ENCODE measurements at places on chromosomes 6 and 20.

DNA sequence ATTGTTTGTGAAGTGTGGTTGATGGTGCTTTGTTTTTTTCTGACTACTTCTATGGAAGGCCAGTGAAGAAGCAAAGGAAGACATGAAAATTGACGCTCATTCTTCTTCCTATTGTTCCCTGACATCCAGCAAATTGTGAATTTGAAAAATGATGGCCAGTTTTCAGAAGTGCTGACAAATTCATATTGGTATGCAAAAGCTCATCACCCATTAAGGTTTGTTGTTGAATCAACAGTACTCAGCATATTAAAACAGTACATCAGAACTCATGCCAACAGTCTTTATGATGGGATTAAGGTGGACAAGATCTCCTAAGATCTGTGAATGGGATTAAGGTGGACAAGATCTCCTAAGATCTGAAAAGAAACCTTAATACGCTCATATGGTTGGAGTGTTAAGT, 1.0 kb upstream of the MTG2 start:
- H3K36me3 ChIP-seq, result no peaks in the 10 kb centered on the region
- peak overlapping the region; percentile 92 for H3K4me3 ChIP-seq
- no peak for DNase-seq
- H3K27ac ChIP-seq, result peak overlapping the region; percentile 93
- peaks cover 32% of the 10 kb centered on the region for H3K4me1 ChIP-seq
- no peaks in the 10 kb centered on the region for H3K27me3 ChIP-seq

GRCh38 chr20:2151858-2152281, 50.2 kb downstream of the STK35 start:
- H3K27me3 ChIP-seq, result no peaks in the 10 kb centered on the region
- DNase-seq, result no peak
- H3K27ac ChIP-seq, result no peak overlapping the region
- no peak overlapping the region for H3K4me3 ChIP-seq

DNA sequence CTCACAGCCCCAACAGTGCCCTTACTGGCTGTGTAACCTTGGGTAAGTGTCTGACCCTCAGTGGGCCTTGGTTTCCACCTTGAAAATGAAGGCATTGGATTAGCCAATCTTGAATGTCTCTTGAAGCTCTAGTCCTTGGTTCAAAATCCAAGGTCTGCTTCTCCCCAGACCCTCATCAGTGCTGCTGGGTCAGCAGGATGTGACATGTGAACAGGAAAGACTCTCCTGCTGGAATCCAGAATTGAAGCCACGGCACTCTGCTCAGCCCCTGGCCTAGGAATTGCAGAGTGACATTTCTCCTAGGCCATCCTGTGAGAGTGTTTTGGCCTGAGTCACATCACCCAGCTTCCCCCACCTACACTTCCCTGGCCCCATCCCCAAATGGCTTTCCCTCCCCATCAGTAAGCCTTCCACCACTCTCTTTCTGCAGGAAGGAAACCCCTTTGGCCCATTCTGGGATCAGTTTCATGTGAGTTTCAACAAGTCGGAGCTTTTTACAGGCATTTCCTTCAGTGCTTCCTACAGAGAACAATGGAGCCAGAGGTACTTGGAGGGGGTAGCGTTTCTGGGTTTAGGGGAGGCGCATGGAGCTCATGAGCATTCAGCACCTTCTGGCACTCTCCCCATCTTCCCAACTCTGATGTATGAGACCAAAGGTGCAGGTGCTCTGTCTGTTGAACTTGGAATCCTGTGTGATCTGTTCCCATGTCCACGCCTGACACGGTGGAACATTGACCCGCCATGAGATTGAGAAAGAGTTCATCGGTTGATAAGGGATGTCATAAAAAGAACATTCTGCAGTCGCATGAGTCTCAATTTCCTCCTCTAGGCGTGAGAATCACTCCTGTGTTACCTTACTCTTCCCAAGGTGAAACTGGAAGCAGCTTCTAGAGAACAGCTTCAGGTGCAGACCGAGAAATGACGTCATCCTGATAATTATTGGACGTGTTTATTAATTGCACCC, 8.8 kb downstream of the POFUT1 start:
- DNase-seq, result no peak
- no peak overlapping the region for H3K27ac ChIP-seq
- peaks cover 49% of the 10 kb centered on the region for H3K36me3 ChIP-seq
- no peak overlapping the region for H3K4me3 ChIP-seq
- H3K4me1 ChIP-seq, result peaks cover 18% of the 10 kb centered on the region

DNA sequence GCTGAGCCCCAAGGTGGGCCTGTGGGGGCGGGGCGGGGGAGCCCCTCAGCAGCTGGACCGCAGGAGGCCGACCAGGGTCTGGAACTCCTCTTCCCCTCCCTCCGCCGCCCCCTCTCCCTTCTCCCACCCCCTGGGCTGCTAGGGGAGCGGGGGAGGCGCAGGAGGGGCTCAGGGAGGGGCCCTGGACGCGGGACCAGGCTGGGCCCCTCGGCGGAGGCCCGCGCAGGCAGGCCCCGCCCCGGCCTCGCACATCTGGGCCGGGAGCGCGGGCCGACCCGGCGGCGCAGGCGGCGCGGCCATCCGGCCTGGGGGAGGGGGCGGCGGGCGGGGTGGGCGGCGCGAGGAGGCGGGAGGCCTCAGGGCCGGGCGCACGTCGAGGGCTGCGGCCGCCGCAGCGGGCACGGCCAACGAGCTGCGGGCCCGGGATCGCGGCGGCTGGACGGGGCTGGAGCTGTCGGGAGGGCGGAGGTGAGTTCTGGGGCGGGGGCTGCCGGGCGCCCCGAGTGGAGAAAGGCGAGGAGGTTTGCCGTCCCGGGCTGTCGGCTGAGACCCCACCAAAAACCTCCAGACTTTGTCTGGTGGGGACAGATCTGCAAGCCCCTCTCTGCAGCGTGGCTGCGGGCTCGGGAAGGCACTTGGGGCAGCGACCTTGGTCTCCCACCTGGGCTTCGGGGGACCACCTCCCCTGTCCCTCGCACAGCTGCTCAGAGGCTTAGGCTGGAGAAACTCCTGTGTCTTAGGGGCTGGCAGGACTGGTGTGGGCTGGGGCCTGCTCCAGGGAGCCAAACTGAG, at the start of gene HSPA12B:
Gene HSPA12B, plus strand, starts transcription at position 359 of the 792 bp plus-strand sequence. CDS start 5,990 bp downstream, outside the sequence.
- no peaks in the 10 kb centered on the region for H3K4me1 ChIP-seq
- no peaks in the 10 kb centered on the region for H3K36me3 ChIP-seq
- H3K27me3 ChIP-seq, result peaks cover 38% of the 10 kb centered on the region
- H3K27ac ChIP-seq, result no peak within 1 kb of the TSS
- no peak for DNase-seq

DNA sequence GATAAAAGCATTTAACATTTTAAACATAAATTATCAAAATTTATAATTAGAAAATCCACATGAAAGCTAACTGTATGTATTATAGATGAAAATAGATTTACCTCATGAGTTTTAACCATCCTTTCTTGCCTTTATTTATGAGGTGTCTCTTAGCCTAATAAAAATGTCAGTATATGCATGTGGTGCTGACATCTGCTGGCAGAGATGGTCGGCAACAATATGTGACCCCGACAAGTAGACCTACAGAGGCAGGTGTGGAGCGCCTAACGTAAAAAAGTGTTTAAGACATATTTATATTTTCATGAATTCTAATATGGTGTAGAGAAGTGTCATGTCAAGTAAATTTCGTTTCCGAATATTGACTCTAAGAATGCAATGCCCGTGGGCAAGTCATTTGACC, 149.0 kb upstream of the FUT9 start:
- H3K4me3 ChIP-seq, result no peak overlapping the region
- no peaks in the 10 kb centered on the region for H3K4me1 ChIP-seq
- no peak for DNase-seq
- no peak overlapping the region for H3K27ac ChIP-seq

DNA sequence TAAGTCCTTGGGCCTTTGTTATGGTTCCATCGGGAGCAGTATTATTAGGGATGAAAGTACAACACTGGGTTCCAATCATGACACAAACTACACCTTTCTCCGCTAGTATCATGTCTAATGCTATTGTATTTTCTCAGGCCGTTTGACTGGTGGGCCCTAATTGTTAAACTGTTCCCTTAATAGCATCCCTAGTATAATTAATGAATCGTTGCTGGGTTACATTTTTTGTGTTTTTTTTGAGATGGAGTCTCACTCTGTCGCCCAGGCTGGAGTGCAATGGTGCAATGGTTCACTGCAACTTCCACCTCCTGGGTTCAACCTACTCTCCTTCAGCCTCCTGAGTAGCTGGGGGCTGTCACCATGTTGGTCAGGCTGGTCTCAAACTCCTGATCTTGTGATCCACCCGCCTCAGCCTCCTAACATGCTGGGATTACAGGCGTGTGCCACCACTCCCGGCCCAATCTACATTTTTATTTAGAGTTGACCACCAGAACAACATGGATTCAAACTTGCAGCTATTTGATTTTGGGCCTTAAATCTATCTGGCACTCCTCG, 4.1 kb upstream of the ZNFX1 start:
- peaks cover 77% of the 10 kb centered on the region for H3K4me1 ChIP-seq
- peaks cover 88% of the 10 kb centered on the region for H3K36me3 ChIP-seq
- H3K4me3 ChIP-seq, result peak overlapping the region; percentile 99
- no peak for DNase-seq

DNA sequence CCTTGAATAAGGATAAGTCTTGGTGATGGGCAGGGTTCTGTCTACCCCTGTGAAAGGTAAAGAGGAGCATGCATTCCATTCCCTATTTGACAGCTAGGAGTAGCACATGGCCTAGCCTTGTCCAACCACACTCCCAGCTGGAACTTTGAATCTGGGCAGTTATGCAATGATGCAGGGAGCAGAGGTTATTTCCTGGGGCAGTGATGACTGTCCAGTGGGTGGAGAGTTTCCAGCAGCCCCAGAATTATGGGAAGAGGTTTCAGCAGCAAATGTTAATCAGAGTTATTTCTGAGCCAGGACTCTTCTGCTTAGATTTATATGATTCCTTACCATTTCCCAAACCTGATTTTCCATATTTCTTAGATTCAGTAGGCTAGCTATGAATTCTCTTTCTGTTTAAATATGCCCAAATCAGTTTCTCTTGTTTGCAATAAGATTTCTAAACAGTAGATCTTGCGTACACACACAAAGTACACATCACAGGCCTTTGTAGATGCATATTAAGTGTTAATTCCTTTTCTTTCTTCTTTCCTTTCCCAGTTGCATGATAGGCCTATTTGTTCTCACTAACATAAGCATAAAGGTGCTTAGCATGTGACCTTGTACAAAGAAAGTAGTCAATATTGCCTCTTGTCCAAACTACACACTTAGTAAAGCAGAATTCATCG, 17.3 kb upstream of the TXLNB start:
- DNase-seq, result no peak
- H3K4me1 ChIP-seq, result peaks cover 32% of the 10 kb centered on the region
- peaks cover 4% of the 10 kb centered on the region for H3K27me3 ChIP-seq
- H3K27ac ChIP-seq, result no peak overlapping the region
- no peak overlapping the region for H3K4me3 ChIP-seq

- H3K4me1 ChIP-seq, result no peaks in the 10 kb centered on the region
- H3K4me3 ChIP-seq, result no peak overlapping the region
- H3K27ac ChIP-seq, result no peak overlapping the region
- no peak for DNase-seq
- H3K27me3 ChIP-seq, result peaks cover 8% of the 10 kb centered on the region
Observed at GRCh38 chr6:106731144-106731842, 101.9 kb downstream of the QRSL1 start.

DNA sequence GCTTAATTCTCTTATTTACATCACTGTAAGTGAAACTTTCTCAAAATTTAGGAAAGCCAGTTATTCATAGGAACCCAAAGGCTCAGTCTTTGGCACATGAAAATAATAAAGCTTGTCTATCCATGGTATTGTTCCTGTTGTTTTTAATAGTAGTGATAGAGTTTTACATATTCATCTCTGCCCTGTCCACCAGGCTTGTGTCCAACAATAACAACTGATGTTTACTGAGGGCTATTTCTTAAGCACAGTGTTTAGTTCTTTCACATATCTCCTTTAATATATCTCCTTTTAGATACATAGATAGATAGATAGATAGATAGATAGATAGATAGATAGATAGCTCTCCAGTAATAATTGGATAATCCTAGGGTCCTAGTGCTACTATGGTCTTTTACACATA, 34.2 kb downstream of the FOXQ1 start:
- no peak overlapping the region for H3K4me3 ChIP-seq
- H3K27ac ChIP-seq, result no peak overlapping the region
- H3K4me1 ChIP-seq, result no peaks in the 10 kb centered on the region
- DNase-seq, result no peak
- no peaks in the 10 kb centered on the region for H3K36me3 ChIP-seq

DNA sequence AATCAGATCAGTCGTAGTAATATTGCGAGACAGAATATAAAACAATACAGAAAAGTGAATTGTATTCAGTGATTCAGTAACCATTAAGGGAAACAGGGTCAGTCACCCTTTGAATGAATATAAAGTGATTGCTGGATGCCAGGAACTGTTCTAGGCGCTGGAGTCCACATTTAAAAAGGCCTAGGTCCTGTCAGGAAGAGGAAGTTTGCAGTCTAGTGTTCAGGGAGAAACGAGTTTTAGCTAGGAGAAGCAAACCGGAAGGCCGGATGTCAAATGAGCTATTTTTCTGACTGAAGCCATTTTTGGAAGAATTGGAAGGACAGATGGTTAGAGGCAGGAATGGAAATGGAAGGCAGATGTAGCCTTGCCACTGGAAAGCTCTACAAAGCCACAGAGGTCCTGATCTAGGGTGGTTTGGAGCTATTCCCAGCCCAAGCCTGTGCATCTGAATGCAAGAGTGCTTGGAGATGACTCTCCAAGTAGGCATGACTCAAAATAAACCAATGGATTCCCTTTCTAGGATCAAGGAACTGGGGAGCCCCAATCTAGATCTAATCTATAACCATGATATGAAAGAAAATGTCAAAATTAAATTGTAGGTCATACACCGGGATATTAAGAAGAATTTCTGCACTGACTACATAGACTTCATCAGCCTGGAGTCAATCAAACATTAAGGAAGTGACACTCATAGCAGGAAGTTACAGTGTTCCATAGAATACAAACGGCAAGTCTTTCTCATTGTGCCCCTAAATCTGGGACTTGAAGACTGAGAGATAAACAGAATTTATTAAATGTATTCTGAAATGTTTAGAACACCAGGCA, 36.8 kb upstream of the CDKAL1 start:
- H3K27me3 ChIP-seq, result no peaks in the 10 kb centered on the region
- H3K4me3 ChIP-seq, result no peak overlapping the region
- no peaks in the 10 kb centered on the region for H3K4me1 ChIP-seq
- H3K27ac ChIP-seq, result no peak overlapping the region

- H3K4me1 ChIP-seq, result no peaks in the 10 kb centered on the region
- no peak overlapping the region for H3K4me3 ChIP-seq
- DNase-seq, result no peak
Observed at GRCh38 chr6:113529196-113529595, 327.9 kb upstream of the MARCKS start.

- peaks cover 2% of the 10 kb centered on the region for H3K27me3 ChIP-seq
- no peak overlapping the region for H3K4me3 ChIP-seq
- H3K36me3 ChIP-seq, result no peaks in the 10 kb centered on the region
- H3K4me1 ChIP-seq, result peaks cover 6% of the 10 kb centered on the region
- no peak overlapping the region for H3K27ac ChIP-seq
Observed at GRCh38 chr6:45966340-45966739, 49.3 kb downstream of the CLIC5 start.
